ENCODE measurements at places on chromosomes 5 and 9.

GRCh38 chr9:34636791-34637355, 714 bp downstream of the SIGMAR1 start:
- DNase-seq = no peak

DNA sequence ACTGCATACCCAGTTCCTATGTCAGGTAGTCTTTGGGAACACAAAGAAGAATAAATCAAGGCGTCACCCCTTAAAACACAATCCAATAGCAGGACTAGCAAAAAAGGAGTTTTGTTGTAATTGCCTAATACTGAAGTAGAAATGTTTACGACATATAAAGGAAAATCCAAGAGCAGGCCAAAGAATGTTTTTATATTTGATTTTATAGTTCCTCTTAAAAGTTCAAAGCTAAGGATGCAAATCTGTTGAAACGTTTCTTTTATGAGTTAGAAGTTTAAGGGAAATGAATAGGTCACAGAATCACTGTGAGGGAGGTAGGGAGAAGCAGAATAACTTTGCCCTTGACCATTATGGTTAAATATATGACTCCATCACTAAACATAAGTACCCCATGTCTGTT, 136.1 kb downstream of the PAM start:
- DNase-seq = no peak

DNA sequence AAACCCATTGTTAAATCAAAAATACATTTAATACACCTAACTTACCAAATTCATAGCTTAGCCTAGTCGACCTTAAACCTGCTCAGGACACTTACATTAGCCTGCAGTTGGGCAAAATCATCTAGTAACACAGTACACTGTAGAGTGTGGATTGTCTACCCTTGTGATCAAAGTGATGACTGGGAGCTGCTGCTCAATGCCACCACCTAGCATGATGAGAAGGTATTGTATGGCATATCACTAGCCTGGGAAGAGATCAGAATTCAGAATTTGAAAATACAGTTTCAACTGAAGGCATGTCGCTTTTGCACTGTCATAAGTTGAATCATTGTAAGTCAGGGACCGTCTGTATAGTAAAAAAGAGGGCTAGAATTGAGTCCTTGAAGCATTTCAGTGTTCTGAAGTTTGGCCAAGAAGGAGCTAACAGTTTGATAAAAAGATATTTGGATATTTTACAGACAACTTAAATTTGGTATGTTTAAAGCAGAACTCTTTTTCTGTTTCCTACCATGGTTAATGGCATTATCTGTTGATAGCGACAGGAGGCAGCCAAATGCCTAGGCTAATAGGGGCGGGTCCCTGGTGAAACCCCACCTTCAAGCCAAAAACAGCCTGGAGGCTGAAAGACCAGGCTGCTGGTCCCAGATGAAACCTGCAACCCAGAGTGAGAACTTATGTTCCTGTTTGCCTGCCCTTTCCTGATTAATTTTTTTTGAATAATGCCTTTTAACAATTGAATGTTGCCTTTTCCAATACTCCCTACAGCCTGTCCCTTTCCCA, 23.0 kb downstream of the SMIM15 start:
- DNase-seq = no peak

DNA sequence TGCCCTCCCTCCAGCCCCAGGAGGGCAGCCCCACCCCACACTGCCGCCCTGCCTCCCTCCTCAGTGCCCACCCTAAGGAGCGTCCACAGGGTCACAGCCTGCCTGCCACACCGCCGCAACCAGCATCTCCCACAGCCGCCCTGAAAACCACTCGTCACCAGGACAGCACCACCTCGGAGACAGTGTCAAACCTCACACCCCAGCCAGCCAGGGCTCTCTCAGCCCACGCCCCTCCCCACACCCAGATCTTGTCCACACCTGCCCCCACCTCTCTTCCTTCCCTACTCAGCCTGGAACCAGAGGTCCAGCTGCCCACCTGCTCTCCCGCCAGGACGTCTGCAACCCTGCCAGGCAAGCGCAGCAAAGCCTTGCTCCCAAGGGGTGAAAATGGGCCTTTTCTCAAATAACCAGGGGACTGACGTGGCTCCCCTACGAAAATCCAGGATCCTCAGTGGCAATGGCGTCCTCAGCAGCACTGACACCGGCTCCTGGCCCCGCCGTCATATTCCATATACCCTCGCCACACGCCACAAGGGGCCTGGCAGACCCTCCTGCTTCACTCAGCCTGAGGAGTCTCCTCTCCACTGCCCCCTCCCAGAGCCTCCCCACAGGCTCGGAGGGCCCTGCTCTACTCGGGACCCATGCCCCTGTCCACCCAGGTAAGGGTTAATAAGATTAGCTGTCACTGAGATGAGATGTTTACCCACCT, 71.0 kb upstream of the ADAMTS2 start:
- DNase-seq = no peak

GRCh38 chr9:106414042-106414441, 448.9 kb upstream of the ZNF462 start:
- no peak for DNase-seq

DNA sequence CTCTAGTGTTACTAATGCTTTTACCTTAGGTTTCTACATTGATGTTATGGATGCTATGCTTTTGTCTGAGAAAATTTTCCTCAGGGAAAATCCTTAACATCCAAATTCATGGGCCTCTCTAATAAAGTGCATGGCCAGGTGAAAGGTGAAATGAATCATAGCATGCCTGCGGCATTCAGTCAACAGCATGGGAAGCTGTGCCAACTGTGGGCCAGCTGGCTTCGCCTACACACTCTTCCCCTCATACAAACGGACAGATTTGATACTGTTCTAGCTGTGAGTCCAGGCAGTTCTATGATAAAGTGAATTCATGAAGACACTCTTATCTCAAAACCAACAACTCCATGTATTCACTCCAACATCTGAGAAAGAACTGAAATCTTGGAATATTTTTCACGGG, 374.1 kb downstream of the PLK2 start:
- DNase-seq = no peak

GRCh38 chr5:178895615-178896571, at the start of gene ZFP2:
ZFP2 (plus strand) TSS chr5:178895913; CDS start chr5:178931314, 35,401 bp downstream.
- DNase-seq = no peak

DNA sequence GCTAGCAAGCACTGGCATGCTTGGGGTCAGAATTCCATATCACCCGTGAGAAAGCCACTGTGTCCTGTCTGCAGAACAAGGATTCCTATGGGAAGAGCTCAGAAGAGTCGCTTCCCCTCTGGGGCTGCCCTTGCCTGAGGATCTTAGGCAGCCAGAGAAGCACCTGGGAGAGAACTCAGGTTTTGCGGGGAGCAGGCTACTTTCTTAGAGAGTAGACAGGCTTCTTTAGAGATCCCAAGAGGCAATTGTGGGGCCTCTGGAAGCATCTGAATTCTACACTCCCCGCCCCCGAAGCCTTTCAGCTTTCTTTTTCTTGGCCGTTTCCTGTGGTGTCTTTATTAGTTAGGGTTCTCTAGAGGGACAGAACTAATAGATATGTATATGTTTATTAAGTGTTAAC, 40.9 kb downstream of the PHF2 start:
- no peak for DNase-seq

- DNase-seq = no peak
Measured at GRCh38 chr9:37028420-37029031, 5.5 kb downstream of the PAX5 start.

DNA sequence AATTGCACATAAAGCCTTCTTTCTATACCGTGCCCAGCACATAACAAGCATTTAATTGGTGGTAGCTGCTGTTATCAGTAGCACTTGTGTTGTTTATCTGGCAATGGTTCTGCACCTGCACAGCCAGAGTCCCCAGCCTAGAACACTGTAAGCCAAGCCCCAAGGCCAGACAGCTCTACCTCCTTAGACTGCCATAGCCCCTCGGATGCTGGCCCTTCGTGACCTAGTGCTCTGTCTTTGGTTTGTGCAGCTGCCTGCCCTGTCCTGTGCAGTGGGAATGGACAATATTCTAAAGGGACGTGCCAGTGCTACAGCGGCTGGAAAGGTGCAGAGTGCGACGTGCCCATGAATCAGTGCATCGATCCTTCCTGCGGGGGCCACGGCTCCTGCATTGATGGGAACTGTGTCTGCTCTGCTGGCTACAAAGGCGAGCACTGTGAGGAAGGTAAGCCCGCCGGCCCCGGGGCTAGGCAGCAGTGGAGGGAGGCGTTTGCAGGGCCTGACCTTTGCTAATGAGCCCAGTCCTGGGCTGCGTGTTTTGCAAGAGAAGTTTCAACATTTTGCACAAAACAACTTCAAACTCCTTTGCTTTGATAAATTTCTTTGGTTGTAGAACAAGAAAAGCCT, 173.3 kb upstream of the WWC1 start:
- no peak for DNase-seq

- no peak for DNase-seq
Measured at GRCh38 chr5:125412561-125413495, 666.4 kb upstream of the ZNF608 start.

DNA sequence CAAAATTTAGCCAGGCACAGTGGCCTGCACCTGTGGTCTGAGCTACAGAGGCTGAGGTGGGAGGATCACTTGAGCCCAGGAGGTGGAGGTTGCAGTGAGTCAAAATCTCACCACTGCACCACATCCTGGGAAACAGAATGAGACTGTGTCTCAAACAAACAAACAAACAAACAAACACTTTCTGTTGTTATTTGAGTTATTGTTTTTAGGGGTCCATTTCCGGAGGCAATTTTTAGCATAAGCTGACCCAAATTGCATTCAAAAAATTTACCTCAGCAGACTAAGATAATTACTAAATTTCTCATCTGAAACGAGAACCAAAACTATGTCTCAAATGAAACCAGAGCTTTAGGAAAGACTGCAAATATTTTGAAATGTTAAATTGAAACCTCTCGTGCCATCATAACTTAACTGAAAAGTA, 1485.1 kb downstream of the EFNA5 start:
- DNase-seq = no peak
